ENCODE measurements at places on chromosomes 1 and 21.

GRCh38 chr1:185244015-185244747 is 72.9 kb downstream of the IVNS1ABP start:
- peak; percentile 89 for DNase-seq

DNA sequence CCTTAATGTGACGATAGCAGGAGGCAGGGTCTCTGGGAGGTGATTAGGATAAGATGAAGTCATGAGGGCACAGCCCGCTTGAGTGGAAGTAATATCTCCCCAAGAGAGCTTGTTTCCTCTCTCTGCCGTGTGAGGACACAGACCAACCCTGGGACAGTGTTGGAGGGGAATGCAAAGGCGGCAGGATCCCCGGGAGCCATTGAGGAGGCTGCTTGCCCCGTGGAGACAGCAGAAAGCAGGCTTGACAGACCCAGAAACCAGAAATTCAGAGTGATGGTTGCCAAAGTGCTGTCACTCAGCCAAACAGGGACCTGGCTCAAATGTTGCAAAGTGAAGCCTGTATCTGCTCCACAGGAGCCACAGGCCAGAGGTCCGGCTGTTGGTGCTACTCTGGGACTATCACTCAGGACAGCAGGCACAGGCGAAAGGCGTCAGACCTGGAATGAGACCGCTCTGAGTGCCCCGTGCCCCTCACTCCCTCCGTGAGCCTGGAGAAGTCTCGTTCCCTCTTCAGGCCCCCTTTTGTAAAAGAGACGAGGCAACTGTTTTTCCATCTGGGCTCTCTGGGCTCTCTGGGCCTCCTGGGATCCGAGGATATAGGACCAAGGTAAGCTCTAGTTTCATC is 96.6 kb upstream of the VANGL1 start:
- DNase-seq = no peak

DNA sequence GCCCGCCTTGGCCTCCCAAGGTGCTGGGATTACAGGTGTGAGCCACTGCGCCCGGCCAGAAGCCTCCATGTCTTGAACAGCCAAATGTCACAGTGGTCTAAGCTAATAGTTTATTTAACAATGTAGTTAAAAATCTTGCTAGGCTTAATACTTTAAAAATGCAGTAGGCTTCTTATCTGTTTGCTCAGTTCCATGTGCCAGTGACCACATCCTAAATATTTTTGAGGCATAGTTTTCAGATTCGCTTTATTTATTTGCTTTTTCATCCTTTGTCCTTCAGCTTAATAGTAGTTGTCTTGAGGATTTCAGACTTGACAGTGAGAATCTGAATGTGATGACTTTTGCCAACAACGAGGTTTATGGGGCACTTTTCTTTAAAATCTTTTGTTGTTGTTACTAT is 59.9 kb upstream of the PRRX1 start:
- DNase-seq = peak; percentile 56

DNA sequence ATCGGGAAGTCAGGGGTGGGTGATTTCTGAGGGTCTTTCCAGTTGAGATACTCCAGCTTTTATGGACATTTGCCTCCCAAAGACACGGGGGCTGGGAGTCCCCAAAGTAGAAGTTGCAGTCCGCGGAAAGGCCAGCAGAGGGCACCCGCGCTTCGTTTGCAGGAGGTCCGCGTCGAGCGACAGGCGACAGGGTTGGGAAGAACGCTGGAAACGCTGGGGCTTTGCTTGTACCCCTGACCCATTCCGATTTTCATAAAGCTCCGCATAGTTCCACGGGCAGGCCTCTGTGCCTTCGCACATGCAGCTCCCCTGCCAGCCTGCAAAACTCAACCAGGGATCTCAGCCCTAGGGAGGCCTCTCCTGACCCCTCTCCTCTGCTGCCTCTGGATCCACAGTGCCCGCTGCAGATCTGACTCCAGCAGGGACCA is 44.2 kb upstream of the LAPTM5 start:
- no peak for DNase-seq

- no peak for DNase-seq
Observed at GRCh38 chr1:54158071-54158470, 5.3 kb upstream of the CDCP2 start.

DNA sequence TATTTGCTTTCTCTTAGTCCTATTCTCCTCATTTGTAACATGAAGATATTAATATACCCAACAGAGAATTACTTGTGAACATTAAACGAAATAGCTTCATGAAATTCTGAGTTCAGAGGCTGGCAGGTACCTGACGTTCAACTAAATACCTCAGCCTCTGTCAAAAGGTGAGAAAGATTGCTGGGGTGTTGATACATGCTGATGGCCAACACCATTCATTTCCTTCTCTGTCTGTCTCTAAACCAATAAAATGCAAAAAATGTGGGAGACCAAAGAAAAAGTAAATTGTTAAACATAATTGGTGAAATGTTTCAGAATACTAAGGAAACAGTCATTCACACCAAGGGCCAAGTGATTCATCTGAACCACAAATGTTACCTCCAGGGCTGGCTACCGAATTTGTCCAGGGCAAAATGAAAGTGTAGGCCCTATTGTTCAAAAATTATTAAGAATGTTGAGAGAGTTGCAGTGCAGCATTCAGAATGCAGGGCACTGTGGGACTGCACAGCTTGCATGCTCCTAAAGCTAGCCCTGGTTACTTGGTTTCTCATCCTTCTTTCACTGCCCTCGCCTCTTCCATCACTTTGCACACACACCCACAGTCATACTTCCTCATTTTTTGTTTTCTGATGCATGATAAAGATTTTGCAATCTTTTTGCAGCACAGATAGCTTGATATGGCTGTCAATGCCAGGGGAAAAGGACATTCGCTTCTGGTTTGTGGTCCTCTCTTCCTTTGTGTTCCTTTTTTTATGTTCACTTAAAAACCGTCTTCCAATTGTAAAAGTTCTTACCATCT is 414.3 kb upstream of the NR5A2 start:
- DNase-seq = peak; percentile 86

GRCh38 chr1:12088607-12089006 is 25.5 kb downstream of the TNFRSF8 start:
- DNase-seq = no peak

- DNase-seq = no peak
Observed at GRCh38 chr1:230423261-230423660, 2.9 kb downstream of the PGBD5 start.

DNA sequence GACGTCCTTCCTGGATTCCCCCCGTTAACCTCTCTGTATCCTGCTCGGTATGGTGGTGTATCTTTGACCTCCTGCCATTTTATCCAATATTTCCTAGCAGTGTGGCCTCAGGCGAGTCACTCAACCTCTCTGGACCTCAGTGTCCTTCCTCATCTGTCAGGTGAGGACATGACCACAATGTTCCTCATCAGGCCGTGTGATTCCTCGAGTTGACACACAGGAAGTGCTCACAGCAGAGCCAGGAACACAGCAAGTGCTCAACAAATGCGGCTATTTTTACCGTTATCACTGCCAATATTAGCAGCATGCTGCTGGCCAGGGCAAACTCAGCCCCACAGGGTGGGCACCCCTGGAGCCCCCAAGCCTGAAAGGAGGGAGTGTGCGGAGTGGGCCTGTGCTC is 450.2 kb downstream of the KIF26B start:
- no peak for DNase-seq

DNA sequence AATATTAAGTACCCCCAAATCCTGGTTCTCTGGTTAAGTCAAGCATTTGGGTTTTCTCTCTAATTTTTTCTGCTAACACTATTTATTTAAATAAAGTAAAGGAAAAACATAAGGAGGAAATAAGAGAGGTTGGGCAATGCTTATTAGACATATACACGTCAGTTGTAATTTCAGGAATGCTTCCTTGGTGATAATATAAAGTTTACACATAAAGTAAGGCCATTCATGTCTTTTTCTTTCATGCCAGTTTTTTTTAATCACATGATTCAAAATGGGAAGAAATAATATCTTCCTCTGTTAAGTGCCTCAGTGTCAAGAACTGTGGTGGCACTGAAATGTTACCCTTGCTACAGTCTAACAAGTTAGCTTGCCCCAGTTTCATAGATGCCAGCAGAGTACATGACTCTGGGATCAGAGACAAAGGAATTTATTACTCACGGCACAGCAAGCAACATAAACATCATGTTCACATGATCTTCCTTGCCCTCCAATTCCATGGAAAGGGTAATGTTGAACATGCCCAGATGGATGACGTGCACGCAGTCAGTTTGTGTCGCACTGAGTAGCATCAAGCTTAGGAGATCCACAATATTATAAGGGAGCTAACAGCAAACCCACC is 184.9 kb downstream of the PLA2G4A start:
- no peak for DNase-seq

DNA sequence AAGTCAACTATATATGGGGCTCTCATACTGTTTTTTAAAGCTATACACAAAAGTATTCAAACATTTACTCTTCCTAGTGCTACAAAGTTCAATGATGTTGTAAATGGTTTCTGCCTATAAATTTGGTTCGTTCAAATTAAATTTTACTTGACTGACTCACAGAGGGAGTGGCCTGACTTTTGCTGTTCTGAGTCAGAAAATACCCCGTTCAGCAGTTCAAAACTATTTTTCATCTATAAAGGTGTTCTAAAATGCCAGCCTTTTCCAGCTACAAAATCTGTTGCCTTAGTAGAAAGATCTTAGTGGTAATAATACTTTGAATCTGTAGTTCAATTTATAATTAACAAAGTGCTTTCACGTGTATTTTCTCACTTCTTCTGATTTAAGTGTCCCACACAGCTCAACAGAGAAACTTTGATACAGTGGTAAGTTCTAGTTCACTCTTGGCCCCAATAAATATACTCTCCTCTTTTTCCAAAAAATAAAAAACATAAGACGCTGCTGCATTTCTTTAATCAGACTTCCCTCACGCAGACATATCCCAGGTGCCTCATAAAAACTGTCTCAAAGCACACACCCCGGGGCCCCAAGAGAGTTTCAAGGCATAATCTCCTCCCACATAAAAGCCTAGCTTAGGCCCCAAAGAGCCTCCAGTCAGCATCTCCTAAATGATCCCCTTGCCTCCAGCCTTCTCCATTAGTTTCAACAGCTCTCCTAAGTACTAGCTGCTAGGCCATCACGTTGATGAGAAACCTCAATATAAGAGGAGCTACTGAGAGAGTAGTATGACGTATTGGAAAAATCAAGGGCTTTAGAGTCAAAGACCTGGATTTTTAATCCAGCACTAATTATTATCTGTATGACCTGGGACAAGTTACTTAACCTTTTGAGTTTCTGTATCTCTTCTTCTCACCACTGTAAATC is 3.2 kb downstream of the PTP4A2 start:
- DNase-seq = peak; percentile 49

- DNase-seq = no peak
Observed at GRCh38 chr1:3014050-3014440, 7.2 kb upstream of the ACTRT2 start.

GRCh38 chr1:192243721-192244120 is 73.1 kb upstream of the RGS21 start:
- no peak for DNase-seq

GRCh38 chr21:43925096-43925481 is 60.1 kb downstream of the AGPAT3 start:
- no peak for DNase-seq

DNA sequence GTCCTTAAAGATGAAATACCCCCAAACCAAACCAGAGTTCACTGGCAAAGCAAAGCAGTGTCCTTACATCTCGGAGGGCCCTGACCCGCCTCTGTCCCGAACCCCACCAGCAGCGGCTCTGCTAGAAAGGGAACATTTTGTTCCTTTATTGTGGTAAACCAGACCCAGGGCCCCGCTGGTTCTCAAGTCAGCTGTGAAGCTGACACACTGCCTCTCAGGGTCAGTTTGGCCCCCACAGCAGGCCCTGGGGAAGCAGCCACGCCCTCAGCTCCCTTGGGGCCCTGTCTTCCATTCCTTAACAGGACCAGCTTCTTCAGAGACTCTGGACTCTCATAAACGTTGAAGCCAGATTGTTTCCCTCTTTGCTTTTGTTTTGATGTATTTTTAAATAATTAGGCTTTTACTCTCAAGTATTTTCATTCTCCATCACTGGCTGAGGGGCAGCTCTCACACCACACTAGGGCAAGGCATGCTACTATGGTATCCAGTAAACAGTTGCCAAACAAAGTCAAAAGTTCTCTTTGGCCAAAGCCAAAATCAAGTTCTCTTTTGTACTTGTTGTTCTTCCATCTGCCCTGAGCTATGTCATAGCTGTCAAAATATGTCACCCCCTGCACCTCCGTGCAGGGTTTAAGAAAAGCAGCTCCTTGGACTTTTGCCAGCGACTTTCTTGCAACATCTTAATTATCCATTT is 61.1 kb upstream of the ANGPTL1 start:
- DNase-seq = no peak

GRCh38 chr1:41378999-41379737 is 17.9 kb downstream of the FOXO6 start:
- no peak for DNase-seq

DNA sequence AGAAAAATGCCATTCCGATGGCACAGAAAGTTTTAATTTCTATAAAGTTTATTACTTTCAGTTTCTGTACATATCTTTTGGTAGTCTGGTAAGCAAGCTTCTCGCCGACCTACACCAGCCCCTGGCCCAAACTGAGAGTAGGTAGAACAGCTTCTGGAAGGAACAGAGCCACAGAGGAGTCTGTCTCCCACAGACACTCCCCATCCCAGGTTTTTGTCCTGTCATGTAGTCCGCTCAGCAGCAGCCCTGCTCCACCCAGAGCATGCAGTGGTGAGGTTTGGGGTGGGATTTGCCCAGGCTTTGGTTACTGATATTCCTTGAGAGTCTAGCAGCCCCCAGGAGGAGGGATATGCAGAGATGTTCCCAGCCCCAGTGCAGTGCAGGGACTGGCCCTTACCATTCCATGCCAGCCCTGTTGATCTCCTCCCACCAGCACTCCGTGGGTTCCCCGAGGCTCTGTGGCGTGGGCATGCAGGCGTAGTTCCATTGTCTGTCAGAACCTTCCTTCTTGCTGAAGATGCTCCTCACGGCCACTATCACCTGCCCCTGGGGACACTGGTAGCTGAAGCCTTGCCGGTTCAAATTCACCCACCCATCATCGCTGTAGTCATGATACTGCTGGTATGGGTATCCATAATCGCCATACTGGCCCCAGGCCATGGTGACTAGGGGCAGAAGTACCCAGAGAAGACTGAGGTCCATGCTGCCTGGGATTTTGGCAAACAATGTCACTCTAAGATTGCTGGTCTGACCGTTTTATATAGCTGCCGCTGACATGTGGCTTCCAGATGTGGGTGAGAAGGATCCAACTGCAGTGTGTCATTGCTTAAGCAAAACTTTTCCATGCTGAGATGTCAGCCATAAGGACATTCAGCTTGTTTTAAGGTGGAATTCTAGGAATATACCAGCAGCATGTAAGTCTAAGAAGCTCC is at the start of gene DPT:
TSS of gene DPT (minus strand) at position 734 of the 932 bp plus-strand sequence. CDS start at position 702, 32 bp downstream.
- peak; percentile 70 for DNase-seq

GRCh38 chr1:186420923-186421322 is 40.0 kb downstream of the PDC start:
- DNase-seq = no peak

GRCh38 chr1:202593845-202594244 is 116.4 kb downstream of the SYT2 start:
- peak; percentile 66 for DNase-seq

Measured in astrocyte (in vitro differentiated cells and primary cell).